ENCODE measurements at places on chromosomes 13 and 19. TPM values are rescaled to one million over a fixed set of nuclear protein-coding genes. Genes with fewer than 3 reads are reported as not detected.

Gene CLDN10
- total RNA-seq, result not detected

Gene UBE2L5
- not detected for total RNA-seq

Gene IQCN
- total RNA-seq, result 5.2 TPM

Gene KLK11
- total RNA-seq, result not detected

Gene ZNF772
- 11.4 TPM for total RNA-seq

Gene ETV2
- 1.2 TPM for total RNA-seq

Gene BCL3
- total RNA-seq, result 34.9 TPM

Gene SMAD9
- total RNA-seq, result 0.08 TPM

Gene RPS19
- 3,459 TPM for total RNA-seq

Gene TPTE2
- total RNA-seq, result not detected

Gene FBXO46
- 40.3 TPM for total RNA-seq

Gene PSMD8
- total RNA-seq, result 145 TPM

Gene EPSTI1
- total RNA-seq, result 37.4 TPM

Gene CEACAM16
- total RNA-seq, result not detected

Gene TGFBR3L
- total RNA-seq, result 2.1 TPM

Gene CYP2F1
- total RNA-seq, result not detected

Gene PRSS57
- not detected for total RNA-seq

Gene F10
- not detected for total RNA-seq

Gene FFAR2
- not detected for total RNA-seq

Gene PSG2
- total RNA-seq, result not detected

Gene CYP4F3
- total RNA-seq, result 0.03 TPM

Gene PBX4
- total RNA-seq, result 26.2 TPM

Gene APC2
- 0.15 TPM for total RNA-seq

Gene ZNF221
- total RNA-seq, result 1.2 TPM

Gene CEACAM4
- total RNA-seq, result not detected

Gene URAD
- not detected for total RNA-seq

Gene MIA
- not detected for total RNA-seq

Gene PROZ
- total RNA-seq, result not detected

Gene VSTM2B
- not detected for total RNA-seq
